ENCODE measurements at places on chromosomes 4 and X. TPM values are rescaled to one million over a fixed set of nuclear protein-coding genes. Genes with fewer than 3 reads are reported as not detected.

DNA sequence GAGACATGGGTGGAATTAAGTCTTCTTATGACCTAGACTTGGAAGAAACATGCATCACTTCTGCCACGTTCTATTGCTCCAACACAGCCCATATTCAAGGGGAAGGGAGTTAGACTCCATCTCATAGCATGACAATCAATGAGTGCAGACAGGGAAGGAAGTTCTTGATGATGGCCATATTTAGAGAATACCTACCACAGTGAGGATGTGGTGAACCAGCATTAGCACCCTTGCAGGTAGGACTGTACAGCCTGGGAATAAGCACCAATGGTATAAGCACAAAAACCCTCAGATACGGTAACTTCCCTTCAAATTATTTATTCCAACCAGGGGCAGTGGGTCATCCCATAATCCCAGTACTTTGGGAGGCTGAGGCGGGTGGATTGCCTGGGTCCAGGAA is 29.8 kb downstream of the PAGE2 start:
- no peak for DNase-seq

DNA sequence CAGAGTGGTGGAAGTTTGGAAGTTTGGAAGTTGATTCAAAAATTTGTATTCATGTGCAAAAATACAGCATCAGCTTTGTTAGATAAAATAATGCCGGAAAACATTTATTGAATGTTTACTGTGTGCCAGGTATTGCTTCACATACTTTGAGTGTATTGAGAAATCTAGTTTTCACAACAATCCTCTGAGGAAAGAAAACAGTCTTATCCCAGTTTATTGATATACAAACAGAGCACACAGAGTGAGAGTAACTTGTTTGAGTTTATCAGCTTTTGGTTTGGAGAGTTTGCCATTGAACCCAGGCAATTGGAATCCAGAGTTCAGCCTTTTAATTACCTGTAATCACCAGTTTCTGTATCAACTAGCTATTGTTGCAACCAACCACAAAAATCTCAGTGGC is 127.2 kb upstream of the RPS6KA3 start:
- no peak for DNase-seq

DNA sequence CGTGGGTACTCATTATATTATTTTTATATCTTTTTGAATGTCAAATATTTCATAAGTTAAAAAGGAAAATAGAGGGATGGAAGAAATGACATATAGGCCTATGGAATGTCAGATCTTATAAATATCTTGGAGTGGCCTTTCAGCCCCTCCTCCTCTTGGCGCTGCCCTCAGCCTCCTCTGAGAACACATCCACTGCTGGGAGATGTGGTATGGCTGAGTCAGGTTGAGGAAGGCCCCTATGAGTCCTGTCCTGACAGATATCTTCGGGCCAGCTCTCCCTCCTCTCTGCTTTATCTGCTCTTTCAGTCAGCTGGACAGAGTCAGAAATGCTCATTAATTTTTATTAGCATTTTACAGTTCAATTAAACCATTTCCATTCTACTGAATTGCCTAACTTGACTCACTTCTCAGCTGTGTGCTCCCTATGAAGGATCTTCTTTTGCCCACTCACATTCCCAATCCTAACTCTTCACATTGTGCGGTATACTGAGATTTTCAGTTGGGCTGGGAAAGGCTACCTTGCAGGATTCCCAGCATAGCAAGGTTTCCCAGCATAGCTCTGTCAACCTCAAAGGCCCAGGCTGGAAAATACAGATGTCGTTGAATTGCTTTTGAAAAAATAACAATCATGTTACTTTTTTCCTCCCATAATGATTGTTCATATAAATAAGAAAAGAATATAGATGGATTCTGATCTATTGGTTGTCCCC is 128.0 kb downstream of the ARHGEF9 start:
- no peak for DNase-seq

- no peak for DNase-seq
These were observed at the start of gene LDB2 for GRCh38 chr4:16897991-16898827. TSS of gene LDB2 (minus strand) at chr4:16898645.

DNA sequence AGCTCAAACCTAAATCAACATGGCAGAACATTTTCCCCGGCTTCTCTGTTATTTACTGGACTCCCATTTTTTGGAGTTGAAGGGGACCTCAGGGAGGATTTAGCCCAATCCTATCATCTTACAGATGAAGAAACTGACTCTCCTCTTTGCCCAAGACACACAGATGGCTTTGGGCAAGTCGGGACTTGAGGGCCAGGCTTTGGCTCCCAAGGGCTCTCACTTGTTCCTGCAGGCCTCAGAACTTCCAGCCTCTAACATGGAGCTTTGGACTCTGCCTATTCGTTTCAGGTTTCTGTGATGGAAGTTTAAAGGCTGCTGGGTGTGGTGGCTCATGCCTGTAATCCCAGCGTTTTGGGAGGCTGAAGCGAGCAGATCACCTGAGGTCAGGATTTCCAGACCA is 59.5 kb downstream of the RHOH start:
- DNase-seq = no peak

GRCh38 chr4:151774324-151774723 is 13.5 kb upstream of the GATB start:
- no peak for DNase-seq

DNA sequence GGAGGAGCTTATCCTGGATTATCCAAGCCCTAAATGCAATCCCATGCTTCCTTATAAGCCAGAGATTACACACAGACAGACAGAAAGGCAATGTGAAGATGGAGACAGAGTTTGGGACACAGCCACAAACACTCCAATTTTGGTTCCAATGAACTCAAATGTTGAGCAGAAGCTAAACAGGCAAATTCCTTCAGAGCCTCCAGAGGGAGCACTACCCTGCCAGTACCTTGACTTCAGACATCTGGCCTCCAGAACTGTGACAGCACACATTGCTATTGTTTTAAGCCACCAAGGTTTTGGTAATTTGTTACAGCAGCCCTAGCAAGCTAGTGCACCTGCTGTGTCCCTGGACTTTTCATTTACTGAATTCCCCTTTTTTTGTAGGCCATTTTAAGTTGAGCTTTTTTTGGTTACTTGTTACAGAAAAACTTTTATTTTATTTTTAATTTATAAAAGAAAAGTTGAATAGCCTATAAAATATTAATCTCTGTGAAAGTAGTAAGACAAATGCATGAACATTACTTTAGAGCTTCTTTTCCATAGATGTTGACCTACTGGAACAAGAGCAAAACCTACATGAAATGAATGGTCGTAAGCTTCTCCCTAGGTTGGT is 33.4 kb upstream of the SRD5A3 start:
- DNase-seq = peak; percentile 44

GRCh38 chr4:135185256-135185655 is 983.7 kb upstream of the PABPC4L start:
- no peak for DNase-seq

DNA sequence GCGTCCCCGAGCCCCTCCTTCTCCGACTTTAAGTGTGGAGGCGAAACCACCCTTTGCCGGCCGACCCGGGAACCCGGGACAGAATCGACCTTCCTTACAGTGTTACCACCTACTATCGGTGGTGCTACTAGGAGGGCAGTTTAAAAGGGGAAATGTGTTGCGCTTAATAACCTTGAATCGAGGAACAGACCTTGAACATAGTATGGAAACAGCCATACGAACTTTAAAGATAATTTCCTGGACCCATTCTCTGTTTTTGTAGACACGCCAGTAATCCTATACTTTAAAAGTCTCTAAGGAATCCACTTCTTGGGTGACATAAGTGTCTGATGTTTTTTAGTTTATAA is 1.5 kb downstream of the ING2 start:
- DNase-seq = no peak

- DNase-seq = no peak
These were observed 185.6 kb upstream of the S100G start for GRCh38 chrX:16464369-16464768.

DNA sequence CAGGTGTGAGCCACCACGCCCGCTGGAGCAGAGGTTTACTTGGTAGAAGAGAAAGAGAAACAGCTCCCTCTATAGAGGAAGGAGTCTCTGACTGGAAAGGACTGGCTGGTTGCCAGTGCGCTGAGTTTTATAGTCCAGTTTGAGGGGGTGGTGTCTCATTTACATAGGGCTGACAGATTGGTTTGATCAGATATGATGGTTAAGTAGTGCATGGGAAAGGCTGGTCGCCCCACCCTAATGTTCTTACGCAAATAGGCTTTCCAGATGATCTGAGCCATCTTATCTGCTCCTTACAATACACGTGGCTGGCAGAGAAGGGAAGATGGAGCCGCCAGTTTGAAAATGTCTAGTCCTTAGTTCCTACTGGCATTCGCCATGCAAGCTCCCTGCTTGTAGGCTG is 439.5 kb downstream of the NAF1 start:
- DNase-seq = no peak

DNA sequence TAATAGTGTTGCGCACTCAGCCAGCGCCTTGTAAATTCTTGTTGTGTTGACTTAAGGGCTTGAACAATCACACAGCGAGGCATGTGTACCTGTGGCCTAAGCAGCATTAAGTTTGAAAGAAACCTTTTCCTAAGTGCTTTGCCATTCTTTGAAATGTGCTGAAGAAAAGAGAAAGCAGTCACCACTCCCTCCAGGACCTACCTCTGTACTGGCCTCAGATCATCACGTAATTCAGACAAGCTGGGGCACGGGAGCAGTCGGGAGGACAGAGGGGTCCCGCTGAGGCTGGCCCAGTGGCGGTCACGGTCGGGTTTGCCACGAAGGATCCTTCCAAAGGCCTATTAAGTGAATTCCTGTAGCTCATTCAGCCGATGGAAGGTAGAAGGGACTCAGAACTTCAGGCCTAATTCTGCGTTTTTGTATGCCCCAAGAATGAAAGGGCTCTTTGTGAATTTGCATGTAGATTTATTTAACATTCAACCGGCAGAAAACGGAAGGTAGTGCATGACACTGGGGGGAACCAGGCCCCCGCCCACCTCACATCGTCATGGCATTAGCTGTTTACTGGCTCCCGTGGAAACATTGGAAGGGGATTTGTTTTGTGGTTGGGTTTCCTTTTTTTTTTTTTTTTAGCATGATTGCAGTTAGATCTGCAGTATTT is 106.3 kb downstream of the TRAPPC11 start:
- DNase-seq = no peak

DNA sequence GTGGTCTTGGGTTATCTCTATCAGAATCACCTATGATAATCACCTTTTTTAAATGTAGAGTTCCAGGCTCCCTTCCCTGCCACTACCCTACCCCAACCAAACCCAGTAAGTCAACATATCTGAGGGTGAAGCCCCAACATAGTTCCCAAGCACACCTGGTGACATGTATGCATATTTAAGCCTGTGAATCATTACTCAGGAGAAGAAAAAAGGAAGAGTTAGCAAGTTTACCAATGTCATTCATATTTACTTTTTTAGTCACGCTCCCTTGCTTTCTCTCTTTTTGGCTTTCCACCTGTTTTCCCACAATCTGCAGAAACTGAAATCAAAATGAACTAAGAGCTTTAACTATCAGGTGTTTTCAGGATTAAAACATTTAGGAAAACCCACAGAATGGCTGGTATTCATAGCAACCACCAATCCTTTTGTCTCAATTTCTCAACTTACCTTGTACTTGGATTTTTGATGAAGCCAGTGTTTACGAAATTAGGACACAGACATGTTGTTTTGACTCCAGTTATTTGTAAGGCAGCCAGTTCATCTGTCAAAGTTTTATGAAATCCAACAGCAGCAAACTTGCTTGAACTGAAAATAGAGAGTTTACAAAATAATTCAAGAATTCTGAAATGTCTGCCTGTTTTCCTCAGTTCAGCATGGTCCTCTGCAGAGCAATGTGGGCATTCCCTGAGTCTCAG is 34.0 kb downstream of the HSD17B11 start:
- no peak for DNase-seq

DNA sequence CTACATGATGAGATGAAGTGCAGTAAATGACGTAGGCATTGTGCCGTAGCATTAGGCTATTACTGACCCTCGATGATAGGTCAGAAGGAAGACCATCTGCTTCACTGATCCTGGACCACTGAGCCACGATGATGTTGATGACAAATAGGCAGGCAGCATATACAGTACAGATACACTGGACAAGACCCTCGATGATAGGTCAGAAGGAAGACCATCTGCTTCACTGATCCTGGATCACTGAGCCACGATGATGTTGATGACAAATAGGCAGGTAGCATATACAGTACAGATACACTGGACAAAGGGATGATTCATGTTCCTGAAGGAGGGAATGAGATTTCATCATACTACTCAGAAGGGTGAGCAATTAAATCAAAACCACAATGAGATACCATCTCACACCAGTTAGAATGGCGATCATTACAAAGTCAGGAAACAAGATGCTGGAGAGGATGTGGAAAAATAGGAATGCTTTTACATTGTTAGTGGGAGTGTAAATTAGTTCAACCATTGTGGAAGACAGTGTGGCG is 50.9 kb downstream of the BEND4 start:
- no peak for DNase-seq

DNA sequence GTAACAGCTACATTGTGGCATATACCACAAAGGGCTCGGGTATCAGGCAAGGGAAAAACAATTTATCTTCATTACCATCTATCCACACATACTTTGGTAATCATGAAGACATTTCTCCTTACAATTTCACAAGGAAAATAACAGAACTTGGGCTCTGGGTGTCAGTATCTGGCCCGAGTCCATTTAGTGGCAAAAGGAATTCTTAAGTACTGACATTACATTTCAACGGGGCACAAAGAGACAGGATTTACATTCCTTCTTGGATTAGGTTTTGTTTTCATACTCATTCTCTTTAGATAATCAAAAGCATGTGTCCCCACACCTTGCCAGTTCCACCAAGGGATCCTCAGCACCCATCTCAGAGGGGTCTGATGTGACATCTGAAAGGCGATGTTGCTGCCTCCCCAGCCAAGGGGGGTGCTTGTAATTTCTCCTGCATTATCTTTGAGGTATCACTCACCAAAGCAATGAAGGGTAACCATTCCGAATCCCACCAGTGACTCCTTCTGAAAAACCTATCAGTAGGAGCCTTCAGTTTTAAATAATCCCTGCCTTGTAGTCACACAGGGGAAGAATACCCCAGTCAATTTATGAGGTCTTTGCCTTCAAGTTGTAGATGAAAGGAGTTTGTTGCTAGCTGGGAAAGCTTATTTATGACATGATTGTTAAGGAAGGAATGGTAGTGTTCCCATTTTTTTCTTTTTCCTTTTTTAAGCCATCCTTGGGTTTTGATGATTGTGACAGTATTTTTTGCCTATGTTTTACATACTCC is 118.6 kb downstream of the PALLD start:
- DNase-seq = no peak

GRCh38 chrX:72568406-72569092 is 4.1 kb downstream of the HDAC8 start:
- no peak for DNase-seq

DNA sequence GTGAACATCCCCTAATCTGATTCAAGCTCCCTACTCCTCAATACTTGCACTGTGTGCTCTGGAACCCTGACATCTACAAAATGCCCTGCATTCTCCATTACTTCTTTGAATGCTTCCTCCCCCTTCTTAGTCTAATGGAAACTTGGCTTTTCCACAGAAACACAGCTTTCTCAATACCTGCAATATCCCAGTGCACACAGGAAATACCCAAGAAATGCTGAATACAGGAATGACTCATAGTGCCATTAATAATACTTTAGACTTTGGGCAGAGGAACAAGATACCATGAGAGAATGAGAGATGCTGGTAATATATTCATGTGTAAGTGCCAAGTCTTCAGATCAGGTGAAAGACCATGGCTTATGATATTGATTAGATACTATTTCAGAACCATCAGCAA is 5.6 kb downstream of the QRFPR start:
- no peak for DNase-seq

Gene ANKRD17
- total RNA-seq = 44.7 TPM

Gene MORC4
- 11.1 TPM for total RNA-seq

Gene OTUD6A
- not detected for total RNA-seq

Gene UGT2B11
- total RNA-seq = not detected

Gene F8A3
- 0.27 TPM for total RNA-seq

Gene ZNF157
- 0.50 TPM for total RNA-seq

Gene CT47B1
- total RNA-seq = not detected
